ENCODE measurements at places on chromosomes 1 and 21.

- no peak for DNase-seq
Observed at GRCh38 chr1:198638894-198639635, at the start of gene PTPRC. PTPRC (plus strand) TSS chr1:198639040; CDS start chr1:198639269, 229 bp downstream.

DNA sequence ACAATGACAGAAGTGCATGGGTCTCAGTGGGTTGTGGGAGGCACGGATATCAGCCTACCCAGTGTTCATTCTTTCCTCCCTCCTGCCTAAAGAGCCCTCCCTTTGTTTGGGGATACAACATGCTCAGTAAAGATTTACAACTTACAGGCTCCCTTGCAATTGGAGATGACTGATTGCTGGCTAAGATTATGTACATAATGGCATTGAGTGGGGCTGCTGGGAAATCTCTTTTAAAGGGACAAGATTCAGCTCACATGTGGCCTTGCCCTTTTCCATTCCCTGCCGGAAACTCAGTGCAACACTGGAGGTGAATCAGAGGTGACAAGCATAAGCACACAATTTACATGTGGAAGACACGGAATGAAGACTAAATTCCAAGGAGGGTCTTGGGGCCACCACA is 83.7 kb upstream of the CHRM3 start:
- DNase-seq, result no peak

DNA sequence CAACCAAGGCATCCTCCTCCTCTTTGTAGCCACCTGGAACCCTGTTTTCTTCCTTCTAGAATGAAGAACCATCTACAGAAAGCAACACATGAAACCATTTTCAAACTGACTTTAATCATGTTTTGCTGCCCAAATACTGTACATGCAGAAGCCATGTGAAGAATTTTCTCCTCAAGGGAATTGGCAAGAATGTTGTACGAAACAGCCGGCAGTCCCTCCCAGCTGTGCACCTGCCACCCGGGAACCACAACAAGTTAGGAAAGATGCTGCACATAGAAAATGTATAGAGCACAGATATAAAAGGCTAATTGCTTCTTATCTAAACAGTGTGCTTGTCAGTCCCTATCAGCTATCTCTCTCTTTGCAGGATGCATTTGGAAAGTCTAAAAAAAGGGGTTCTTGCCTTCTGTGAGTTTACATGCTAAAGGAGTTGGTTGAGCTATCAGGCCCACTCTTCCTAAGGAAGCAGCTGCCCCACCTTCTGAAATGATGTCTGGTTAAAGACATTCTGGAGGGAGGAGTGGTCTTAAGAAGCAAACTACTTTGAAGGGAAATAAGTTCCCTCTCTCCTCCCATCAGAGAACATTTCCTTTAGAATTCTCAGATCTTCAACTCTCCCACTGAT is 44.8 kb downstream of the RIMS3 start:
- no peak for DNase-seq

- DNase-seq, result no peak
Observed at GRCh38 chr21:26883768-26884167, 38.6 kb upstream of the ADAMTS1 start.

DNA sequence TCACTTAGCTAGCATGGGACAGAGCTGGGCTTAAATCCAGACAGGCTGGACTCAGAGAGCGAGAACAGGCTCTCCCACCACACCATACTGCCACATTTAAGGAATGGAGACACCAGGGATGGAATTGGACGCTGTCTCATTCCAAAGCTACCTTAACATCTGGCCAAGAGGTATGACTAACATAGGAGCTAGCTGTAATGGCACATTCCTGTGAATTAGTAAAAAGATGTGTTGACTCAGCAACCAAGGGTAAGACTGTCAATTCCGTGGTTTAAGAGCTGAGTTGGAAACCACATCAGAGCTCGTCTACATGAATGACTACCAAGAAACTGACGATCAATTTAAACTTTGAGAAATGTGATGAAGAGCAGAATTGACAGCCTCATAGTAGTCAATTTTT is 8.3 kb upstream of the TNFRSF9 start:
- DNase-seq, result peak; percentile 80

DNA sequence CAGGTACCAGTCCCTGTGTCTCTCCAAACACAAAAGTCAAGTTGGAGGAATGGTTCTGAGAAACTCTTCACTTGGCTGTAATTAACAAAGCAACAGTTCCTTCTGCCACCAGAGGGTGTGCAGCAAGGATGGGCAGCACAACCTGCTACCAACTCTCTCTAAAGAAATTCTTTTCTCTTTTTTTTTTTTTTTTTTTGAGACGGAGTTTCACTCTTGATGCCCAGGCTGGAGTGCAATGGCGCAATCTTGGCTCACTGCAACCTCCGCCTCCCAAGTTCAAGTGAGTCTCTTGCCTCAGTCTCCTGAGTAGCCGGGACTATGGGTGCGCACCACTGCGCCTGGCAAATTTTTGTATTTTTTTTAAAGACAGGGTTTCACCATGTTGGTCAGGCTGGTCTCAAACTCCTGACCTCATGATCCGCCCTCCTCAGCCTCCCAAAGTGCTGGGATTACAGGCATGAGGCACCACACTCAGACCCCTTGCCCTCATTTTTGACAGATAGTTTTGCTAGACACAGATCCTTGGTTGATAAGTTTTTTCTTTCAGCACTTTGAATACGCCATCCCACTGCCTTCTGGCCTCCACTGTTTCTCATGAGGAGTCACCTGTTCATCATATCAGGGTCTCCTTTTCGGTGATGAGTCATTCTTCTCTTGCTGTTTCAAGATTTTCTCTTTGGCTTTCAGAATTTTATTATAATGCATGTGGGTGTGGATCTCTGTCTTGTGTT is 12.1 kb upstream of the DEGS1 start:
- DNase-seq, result no peak

GRCh38 chr1:164534863-164535610 is 23.9 kb upstream of the PBX1 start:
- no peak for DNase-seq
